Activated CD4-positive, CD25-positive, alpha-beta regulatory T cell treated with anti-CD3 and anti-CD28 coated beads, Interleukin-2, amount 50 U/mL, for 24 hours (primary cell): ENCODE measurements at places on chromosomes 13 and 19.
A peak's percentile ranks its signal among the peaks of the same experiment; 100 is the strongest.

DNA sequence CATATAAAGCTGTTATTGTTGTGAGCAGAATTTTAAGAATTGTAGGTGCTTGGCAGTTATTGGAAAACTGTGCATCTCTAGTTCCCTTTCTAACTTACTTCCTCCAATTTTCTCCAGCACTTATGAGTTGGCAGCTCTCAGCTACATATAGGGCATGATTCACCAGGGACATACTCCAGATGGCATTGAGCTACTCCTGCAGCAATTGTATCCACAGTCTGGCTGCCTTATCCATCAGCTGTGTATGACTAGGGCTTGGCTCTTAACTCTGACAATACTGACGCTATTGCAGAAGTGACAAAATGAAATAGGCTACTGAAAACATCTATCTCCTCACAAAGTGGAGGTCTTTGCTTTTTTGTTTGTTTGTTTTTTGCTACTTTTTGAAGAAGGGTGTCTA is 276.7 kb downstream of the POU4F1 start:
- no peak for ATAC-seq

- no peak for ATAC-seq
These were observed 204.1 kb downstream of the KATNAL1 start for GRCh38 chr13:30103161-30103840.

GRCh38 chr13:34412817-34413375 is 529.2 kb upstream of the NBEA start:
- no peak for ATAC-seq

DNA sequence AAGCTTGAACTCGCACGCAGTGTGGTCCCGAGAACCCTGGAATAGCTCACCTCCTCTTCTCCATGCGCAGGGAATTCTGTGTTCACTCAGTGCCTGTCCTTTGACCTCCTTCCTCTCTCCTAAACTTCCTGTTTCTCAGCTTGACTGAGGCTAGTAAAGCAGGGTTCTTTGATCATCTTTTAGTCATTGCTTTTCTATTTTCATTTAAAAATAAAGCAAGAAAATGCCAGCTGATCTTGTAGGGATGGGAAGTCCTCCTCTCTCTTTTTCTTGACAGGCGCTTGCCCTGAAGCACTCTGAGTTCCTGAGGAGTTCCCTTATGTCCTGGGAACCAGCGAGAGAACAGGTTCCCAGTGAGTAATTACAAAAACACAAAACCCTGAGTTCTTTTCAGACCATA is 62.8 kb downstream of the ARHGEF7 start:
- ATAC-seq: no peak

DNA sequence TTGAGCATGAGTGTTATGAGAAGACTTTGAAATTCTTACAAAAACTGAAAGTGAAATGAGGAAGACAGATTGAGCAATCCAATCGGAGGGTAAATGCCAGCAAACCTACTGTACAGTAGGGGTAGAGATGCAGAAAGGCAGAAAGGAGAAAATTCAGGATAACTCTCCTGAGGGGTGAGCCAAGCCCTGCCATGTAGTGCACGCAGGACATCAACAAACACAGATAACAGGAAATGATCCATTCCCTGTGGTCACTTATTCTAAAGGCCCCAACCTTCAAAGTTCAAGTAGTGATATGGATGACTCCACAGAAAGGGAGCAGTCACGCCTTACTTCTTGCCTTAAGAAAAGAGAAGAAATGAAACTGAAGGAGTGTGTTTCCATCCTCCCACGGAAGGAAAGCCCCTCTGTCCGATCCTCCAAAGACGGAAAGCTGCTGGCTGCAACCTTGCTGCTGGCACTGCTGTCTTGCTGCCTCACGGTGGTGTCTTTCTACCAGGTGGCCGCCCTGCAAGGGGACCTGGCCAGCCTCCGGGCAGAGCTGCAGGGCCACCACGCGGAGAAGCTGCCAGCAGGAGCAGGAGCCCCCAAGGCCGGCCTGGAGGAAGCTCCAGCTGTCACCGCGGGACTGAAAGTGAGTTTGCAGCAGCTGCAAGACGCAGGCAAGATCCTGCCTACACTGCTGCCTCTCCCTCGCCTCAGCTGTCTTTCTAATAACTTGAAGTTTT is at the start of gene TNFSF13B:
TSS of gene TNFSF13B (plus strand) at position 118 of the 728 bp plus-strand sequence. CDS start at position 296, 178 bp downstream.
- ATAC-seq: peak; percentile 66

DNA sequence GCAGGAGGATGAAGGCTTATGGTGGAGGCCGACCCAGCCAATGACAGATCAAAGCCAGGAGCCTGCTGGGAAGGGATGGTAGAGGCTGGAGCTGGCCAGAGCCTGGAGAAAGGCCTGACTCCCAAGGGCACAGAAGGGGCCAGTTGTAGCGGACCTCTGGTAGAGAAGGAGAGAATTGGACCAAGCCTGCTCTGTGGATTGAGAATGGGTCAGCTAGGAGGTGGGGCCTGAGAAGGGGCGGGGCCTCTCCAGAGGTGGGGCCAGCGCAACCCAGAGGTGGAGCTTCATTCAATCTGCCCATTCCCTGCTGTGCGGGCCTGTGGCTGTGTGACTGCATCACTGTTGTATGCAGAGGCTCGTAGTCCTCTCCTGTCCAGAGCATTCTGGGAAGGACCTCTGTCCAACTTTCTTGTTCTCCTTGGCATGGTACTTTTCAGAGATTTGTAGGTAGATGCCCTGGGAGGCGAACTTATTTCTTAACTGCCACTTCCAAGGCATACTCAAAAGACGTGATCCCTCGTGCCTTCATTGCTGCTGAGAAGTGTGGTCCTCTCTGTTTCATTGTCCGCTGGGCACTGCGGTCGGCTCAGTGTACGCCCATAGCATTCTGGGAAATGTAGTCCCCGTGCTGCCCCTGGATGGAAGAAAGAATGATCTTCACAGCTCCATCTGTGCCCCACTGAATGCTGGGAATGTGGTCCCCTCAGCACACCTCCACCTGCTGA is 6.7 kb downstream of the GRIN2D start:
- ATAC-seq: peak; percentile 17

- no peak for ATAC-seq
These were observed 54.0 kb upstream of the C13orf46 start for GRCh38 chr13:114027826-114028225.

GRCh38 chr19:39686739-39687138 is 17.5 kb upstream of the LGALS14 start:
- ATAC-seq: no peak

DNA sequence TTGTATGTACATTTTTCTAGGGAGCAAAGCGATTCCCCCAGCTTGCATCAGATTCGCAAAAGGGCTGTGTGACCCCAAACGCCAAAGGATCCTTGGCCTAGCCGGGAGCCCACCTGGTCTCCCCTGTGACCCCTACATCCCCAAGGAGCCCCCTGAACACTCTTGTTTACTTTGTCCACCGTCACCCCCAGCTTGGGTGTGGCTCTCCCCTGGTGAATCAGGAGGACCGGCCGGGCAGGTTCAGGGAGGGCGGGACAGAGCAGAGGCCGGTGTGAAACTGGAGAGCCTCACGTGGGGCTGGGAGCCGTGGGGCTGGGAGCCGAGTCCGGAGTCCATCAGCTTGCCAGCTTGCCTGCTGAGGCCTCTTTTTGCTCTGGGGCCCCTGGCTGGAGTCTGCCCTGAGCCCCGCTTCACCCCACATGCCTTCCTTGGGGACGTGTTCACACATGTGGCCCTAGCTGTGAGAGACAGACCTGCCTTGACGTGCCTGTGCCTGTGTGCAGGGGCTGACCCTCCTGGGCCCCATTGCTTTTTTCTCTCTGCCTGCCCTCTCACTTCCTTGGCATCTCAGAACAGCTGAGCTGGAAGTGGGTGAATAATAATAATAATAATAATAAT is 2.0 kb downstream of the ITPKC start:
- ATAC-seq: no peak

DNA sequence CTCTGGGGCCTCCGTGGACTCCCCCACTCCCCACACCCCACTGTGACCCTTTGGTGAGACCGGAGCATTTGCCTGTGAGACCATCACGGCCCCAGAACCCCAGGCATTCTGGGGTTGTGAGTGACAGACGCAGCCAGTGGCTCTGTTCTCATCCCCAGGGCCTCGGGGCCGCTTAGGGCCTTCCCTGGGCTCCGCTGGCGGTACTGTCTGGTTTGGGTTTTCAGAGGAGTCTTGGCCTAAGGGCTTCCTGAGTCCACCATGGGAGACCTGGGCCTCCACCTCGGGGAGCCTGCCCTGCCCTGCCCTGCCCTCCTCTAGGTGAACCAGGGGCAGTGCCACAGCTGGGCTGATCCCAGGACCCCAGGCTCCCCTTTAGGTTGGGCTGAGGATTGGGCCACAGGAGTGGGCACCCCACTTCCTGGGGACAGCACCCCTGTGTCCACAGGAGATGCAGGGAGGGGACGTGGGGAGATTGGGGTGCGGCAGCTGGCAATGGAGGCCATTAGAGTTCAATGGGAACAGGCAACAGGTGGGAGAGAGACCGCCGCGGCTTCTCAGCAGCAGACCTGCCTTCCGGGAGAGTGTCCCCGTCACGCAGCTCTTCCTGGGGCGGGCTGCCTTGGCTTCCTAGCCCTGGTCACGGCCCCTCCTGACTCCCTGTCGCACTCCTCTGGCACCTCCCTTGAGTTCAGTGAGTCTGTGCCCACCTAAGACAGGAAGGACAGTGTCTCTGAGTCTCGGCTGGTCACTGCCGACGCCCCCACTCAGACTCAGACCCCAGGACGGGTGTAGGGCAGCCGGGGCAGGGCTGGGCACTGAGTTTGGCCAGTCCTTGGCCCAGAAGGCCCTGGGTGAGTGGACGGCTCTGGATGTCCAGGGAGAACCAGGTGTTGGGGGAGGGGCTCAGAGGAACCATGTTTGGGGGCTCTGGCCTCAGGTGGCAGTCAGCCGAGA is 164.1 kb downstream of the KDM4B start:
- no peak for ATAC-seq

DNA sequence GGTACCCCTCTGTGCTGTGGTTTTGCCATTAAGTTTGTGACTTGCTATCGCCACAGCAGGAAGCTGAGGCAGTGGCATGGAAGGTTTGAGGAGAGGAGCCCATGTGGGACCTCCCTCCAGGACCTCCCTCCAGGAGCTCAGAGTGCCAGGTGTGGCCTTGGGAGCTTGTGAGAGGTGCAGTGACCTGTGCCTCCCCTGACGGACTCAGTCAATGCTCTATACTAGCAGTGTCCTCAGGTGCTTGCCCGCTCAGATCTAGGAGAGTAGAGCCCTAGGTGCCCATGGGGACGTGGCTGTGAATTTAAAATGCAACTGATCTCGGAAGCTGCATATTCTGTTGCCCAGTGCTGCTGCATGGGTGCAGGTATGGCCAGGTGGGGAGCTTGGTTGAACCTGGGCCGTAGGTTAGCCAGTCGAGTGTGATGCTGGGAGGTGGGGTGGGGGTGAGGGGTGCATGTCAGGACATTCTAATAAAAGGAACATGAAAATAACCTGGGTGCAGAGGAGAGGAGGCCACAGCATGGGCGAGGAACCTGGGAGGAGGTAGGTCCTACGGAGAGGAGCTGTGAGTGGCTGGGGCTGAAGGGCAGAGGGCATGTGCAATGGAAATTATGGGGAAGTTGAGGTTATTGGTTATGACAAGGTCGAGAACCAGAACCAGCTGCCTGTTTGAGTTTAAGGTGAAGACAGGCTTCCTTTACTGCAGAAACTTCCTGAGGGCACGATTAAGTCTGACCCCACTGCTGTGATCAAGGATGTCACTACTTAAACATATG is 41.6 kb downstream of the TEX29 start:
- no peak for ATAC-seq

- no peak for ATAC-seq
These were observed 101.8 kb downstream of the SOX1 start for GRCh38 chr13:112168761-112169160.

DNA sequence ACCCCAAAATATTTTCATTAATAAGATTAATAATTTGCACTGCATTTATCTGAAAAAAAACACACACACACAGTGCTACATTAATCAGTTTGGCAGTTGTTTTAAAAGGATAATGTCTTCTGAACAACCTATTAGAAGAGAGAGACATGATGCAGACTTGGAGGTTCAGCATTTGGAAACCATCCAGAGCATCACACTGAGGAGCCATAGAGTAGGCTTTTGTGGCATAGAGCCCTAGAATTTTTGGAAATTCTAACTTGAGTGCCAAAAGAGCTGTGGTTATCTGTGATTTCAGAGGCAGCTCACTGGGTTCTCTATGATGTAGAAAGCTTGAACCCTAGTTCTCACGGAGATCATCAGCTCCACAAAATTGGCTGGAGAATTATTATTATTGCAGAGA is 90.2 kb downstream of the RFC3 start:
- no peak for ATAC-seq

- ATAC-seq: no peak
These were observed 79.0 kb downstream of the INSR start for GRCh38 chr19:7215176-7215575.

DNA sequence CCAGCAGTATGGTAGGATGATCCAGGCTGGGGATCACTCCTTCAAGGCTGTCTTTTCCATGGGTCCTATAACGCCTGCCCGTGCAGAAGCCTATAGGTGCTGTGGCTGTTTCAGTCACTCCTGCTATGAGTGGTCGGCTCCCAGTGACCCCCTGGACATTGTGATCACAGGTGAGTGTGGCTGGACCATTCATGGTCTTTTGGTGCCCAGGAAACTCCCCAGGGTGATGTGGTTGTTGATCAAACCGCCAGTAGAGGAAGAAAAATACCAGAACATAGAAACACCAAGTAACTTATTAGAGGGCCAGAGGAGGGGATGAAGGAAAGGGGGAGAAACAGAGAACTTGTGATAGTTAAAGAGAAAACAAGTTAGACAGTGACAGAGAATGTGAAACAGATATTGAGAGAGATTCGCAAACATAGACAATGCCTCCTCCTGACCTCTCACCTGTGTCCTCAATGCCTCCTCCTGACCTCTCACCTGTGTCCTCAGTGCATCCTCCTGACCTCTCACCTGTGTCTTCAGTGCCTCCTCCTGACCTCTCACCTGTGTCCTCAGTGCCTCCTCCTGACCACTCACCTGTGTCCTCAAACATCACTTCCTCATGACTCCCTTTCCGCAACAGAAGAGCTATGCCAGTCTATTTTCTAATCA is 19.4 kb downstream of the LAIR2 start:
- no peak for ATAC-seq

- ATAC-seq: no peak
These were observed 38.1 kb upstream of the ZNF766 start for GRCh38 chr19:52231154-52231910.

- peak; percentile 27 for ATAC-seq
These were observed 5.9 kb downstream of the MTMR6 start for GRCh38 chr13:25281193-25281934.

- ATAC-seq: no peak
These were observed 194.5 kb downstream of the DACH1 start for GRCh38 chr13:71672512-71672911.

DNA sequence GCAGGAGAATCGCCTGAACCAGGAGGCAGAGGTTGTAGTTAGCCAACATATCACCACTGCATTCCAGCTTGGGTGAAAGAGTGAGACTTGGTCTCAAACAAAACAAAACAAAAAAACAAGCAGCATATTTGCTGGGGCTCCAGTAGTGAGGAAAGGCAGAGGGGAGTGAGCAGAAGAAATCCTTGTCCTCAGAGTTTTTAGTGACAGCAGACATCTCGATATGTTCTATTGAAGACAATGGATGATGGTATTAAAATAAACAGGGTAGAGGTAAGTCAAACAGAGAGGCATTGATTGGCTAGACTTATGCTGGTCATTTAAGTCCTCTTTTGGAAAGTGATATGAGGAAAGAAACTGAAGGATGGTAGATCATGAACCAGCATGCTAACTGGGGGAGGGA is 19.0 kb downstream of the NLRP7 start:
- ATAC-seq: no peak
